Activated T-cell treated with anti-CD3 and anti-CD28 coated beads for 1 hour (primary cell): ENCODE measurements at places on chromosomes 11 and 22.

GRCh38 chr22:22460635-22461034 is 47.9 kb downstream of the ZNF280B start:
- no peak for DNase-seq

- DNase-seq, result no peak
Measured at GRCh38 chr11:110505528-110506284, 76.0 kb downstream of the FDX1 start.

DNA sequence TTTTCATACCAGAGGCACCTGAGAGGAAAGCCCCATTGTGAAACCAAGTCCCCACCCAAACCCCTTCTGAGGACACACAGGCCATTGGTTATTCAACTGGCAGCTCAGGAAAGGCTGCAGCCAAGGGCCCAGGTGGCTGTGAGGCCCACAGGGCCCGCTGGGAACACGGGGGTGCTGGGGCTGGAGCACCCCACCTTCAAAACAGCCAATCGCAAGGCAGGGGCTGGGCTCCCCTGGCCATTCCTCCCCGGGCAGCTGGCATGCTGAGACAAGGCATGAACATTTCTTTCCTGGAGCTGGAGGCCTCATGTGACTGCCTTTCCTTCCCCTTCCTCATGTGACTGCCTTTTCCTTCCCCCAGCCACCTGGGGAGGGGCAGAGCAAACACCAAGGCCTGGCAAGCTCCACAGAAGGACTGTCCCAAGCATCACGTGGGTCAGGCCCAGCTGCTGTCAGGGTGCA is 76.9 kb downstream of the PIWIL3 start:
- DNase-seq, result no peak

DNA sequence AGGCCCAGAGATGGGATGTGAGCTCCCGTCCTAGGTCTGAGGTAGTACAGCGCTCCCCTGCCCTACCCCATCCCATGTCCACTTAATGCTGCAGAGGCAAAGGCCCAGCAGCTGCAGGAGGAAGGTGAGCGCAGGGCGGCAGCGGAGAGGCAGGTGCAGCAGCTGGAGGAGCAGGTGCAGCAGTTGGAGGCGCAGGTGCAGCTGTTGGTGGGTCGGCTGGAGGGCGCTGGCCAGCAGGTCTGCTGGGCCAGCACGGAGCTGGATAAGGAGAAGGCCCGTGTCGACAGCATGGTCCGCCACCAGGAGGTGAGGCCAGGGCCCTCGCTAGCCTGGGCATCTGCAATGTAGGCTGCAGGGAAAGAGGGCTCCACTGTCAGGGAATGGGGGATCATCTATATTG is 15.2 kb downstream of the CCDC157 start:
- no peak for DNase-seq

GRCh38 chr11:101931692-101932091 is 15.4 kb upstream of the ANGPTL5 start:
- no peak for DNase-seq

DNA sequence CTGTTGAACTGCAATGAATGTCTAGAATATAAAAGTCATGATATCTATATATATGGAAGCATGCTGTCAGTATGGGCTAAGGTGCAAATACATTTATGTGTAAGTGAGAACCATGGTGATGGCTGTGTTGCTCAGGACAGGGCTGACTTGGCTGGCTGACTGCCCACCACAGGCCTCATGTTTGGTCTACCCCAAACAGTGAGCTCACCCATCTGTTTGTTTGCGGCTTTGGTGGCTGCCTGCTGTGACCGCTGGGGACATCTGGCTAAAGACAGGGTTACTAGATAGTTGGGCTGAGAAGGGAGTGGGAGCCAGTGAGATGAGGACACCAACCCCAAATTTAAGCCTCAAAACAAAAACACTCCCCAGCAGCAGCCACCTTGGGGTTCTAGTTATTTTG is 6.3 kb downstream of the CD44 start:
- no peak for DNase-seq

GRCh38 chr22:48629631-48630432 is 1197.8 kb downstream of the BRD1 start:
- no peak for DNase-seq

DNA sequence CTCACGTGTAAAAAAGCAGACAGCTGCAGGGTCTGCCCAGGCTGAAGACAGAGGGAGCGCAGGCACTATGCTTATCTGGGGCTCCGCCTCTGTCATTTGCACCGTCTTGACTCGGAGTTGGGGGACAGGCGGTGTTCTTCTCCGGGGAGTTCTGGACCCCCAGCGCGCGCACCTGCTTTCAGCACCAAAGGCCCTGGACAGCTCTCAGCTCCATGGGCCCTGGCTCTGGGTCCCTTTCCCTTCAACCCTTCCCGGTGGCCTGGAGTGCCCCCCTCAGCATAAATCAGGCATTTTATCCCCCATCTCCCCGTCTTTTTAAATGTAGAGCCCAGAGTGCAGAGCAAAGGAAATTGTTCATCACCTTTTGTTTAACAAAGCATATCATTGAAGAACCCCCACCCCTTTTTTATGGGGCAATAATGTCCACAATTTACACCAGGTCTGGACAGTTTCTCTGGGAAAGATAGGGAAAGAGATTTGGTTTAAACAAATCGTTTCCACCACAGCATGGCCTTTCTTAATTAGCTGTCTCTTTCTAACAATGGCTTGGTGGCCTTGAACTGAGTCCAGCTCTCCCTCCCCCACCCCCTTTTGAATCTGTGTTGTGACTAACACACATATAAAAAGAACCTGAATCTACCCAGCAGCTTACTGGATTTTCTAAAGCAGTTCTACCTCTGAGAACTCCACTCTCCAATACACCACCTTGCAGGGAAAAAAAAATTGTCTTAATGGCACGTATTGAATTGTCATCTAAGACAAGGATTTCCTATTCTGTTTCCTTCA is 1.7 kb downstream of the SEZ6L start:
- DNase-seq, result no peak

GRCh38 chr11:118148240-118148639 is 4.4 kb downstream of the SCN4B start:
- DNase-seq, result no peak

DNA sequence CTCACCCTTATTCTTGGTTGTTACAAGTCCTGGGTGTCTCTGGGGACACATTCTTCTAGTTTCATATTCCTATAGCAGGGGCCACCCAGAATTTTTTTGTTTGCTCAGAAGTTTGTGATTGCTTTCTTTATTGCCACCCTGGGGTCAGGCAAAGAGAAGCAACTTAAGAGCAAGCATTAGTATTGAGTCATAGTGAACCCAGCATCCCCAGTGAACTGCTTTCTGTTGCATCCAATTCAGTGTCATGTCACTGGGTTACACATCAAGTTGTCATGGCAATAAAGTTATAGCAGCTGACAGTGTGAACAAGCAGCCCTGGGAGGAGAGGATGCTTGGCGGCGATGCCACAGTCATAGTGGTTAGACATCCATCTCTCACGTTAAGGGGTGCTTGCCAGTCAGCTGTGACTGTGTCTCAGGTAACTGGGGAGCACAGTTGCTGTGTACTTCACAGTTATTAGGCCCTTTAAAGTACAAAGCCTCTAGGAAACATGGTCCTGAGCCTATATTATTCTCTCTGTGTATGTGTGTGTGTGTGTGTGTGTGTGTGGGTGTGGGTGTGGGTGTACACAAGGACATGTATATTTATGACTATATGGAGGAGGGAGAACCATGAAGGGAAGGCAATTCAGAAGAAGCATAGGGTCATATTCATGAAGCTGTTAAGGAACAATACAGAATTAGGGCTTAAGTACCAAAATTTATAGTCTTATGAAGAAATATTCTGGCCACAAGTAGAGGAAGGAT is 52.5 kb downstream of the TRIM44 start:
- DNase-seq, result no peak

DNA sequence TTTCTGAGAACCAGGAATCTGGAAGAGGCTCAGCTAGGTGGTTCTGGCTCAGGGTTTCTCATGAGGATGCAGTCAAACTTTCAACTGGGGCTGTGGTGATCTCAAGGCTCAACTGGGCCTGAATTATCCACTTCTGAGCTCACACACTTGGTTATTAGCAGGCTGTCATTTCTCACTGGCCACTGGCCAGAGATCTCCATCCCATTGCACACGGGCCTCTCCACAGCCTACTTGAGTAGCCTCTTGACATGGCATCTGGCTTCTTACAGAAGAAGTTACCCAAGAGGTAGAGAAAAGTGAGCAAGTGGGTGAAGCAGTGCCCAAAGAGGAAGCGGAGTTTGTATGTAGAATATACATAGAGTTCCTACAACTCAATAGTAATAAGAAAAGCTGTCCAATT is 16.0 kb downstream of the CALCA start:
- DNase-seq, result no peak

GRCh38 chr22:22358152-22358551 is 113.6 kb downstream of the VPREB1 start:
- no peak for DNase-seq

DNA sequence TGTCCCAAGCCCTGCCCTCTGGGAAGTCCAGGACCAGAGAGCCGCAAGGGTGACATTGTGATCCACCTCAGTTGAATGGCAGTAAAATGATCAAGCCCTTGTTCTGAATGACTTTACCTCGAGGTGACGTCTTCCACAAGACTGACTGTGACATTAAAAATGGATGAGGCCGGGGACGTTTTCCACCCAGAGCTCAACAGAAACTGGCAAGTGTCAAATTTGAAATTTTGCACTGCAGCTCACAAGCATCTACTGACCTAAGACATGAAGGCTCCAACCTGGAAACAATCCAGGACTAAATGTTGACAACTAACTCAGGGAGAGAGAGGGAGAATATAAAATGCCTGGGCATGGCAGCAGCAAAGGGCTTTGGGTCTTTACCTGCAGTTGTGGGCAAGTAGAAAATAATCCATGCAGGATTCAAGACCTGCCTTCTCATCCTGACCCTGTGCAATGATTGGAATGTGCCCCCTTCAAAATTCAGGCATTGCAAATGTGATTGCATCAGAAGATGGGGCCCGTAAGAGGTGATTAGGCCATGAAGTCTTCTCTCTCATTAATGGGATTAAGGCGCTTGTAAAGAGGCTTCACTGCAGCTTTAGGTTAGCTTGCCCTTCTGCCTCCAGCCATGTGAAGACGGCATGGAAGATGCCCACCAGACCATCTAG is 33.6 kb upstream of the CLMP start:
- DNase-seq, result no peak

DNA sequence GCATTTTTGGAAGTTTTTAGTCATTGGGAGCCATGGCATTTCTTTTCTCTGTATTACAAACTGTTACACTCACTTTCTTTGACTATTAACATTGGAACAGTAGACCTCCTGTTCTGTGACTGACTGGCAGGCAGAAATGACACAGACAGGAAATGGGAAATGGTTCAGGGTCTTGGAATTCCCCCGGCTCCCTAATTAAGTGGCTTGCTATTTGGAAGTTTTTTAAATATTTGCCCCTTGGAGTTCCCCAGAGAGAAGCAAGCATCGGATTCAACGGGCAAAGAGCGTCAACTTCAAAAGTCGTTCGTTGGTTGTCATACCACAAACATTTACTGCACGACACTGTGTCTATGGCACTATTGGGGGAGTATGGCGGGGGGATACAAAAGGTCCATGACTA is 1.1 kb upstream of the BIRC2 start:
- DNase-seq, result no peak

DNA sequence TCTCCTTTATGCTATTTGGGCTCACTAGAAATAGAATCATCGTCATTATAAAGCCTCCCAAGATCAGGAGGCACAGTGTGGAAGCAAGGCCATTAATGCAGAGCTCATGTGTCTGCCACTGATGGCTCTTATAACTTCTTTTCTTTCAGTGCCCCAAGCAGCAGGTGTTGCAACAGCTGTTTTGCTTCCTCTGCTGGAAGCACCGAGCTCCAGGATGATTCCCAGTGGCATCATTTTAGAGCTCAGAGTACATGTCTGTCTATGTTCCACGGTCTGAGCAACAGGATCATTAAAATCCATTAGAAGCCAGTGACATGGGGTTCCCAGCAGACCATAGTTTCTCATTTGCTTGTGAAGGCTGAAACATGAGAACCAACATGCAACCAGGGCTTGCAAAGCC is 803.0 kb upstream of the FAT3 start:
- DNase-seq, result no peak
